T-helper 2 cell treated with Interferon-gamma antibody and Interleukin-4, amounts not matched to agents 100 ng/mL and 5 ng/mL, for 36 hours (primary cell): ENCODE measurements at places on chromosomes 5 and 9. TPM values are rescaled to one million over a fixed set of nuclear protein-coding genes. Genes with fewer than 3 reads are reported as not detected.

AMBP gene
- not detected in 2 replicates for total RNA-seq

CDH18 gene
- total RNA-seq = not detected in 2 replicates

KCNIP1 gene
- not detected in 2 replicates for total RNA-seq

SLCO6A1 gene
- not detected in 2 replicates for total RNA-seq
